ENCODE measurements at places on chromosomes 7 and 10.

DNA sequence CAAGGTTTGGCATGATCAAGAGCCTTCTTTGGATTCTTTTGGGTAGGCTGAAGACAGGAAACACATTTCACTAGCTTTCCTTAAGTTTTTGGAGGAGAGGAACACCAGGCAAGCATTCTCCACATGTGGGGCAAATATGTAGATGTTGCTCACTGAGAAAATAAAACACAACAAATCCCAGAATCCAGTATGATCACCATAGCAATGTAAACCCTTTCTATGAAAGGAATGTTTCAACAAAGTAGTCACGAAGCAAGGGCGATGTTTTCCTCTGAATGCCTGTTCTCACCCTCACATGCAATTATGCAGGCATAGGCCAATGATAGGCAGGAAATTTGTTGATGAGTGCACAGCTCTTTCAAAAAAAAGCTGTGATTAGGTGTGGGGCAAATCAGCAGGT is 20.5 kb upstream of the CEP41 start:
- no peak for DNase-seq

GRCh38 chr10:27687326-27687725 is 58.3 kb downstream of the MKX start:
- no peak for DNase-seq

DNA sequence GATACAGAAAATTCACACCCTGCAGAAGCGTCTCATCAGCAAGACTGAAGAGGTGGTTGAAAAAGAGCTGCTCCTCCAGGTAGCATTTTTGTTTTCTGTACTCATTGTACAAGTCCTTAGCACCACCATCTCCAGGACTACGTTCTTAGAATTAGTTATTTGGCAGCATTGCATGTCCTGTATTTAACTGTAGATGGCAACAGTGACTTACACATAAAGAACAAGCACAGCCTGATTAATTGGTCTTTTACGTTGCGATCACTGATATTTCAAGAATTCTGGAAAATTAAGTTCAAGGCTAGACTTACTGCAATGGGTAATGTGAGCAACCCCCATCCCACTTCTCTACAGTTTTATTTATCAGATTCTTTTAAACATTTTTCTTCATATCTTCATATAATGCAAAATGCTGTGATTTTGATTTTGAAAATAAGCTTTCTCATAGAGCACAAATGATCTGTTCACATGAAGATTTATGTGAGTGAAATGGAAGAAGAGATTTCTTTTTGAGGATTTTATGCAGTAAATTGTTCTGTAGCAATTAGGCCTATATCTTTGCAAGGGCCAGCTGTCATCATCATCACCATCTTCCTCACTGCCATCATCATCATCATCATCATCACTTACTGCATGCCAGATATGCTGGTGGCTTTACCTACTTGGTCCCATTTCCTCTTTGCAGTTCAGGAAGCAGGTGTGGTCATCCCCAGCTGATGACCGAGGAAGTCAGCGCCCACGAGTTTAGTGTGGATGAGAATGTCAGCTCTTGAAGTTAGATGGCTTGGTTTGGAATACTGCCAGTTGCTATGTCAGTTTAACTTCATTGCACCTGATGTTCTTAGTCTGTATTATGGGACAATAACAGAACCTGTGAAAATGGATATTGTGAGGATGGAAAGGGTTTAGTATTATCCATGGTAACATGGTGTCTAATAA is 53.4 kb downstream of the CFAP58 start:
- no peak for DNase-seq

DNA sequence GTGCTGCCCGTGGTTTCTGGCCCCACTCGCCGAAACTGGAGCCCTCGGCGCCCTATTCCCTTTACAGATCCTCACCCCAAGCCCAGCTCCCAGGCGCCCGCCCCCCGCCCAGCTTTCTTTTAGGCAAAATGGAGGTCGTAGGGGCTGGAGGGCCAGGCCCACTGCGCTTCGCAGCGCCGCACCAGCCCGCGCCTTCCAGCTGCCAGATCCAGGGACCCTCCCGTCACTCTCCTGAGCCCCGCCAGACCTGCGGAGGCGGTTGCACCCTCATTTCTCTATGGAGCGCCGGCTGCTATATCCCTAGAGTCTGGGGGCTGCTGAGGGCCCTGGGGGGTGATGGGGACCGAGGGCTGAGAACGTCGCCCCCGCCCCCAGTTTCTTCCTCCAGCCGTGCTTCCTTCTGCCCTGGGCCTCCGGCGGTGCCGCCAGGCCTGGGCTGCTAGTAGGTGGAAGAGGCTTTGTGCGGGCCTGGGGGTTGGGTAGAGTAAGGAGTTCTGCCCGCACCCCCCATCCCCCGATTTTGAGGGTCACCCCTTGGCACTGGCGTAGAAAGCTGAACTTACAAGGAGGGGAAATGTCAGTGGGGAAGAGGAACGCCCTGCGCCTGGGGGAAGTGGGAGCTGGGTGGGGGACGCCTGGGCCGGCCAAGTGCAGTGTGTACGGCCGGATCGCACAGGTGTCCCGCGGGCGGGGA is 1.0 kb downstream of the GNB2 start:
- DNase-seq, result no peak

GRCh38 chr7:83085299-83085698 is 77.4 kb downstream of the PCLO start:
- DNase-seq, result no peak

DNA sequence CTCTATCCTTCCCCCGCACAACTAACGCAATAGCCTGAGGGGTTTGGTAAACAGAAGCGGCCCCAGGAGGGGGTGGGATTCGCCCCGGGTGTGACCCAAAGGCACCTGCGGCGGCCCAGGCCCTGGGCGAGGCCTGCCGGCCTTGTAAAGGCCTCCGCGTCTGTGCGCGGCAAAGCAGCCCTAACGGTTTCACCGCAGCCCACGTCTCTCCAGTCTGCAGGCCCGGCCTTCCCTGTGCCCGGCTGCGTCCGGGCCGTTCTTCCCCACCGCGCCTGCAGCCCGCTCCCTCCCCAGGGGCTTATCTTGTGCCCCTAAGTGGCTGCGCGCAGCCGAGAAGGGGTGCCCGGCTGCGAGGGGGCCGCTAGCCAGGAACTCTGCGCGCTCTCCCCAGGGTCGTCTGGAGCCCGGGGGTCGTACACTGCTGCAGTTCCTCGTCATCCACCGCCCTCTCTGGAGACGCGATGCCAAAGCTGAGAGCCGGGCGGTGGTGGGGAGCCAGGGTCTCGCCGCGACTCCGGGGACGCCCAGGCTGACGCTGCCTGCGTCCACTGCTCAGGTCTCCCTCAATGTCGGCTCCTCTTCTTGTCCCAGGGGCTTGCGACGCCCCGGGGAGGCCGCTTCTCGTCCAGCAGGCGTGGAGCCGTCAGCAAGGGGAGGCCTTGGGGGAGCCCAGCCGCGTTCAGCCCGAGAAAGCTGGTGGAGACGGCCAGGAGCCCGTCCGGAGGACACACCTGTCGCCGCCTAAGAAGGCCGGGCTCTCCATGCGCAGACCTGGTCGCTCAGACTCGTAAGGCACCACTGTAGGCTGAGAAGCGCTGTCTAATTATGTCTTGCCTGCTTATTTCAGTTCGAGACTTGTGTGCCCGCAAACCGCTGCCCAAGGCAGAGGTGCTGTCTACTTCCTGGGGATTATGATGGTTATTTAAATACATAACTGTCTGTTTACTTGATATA is 132.3 kb downstream of the SPAG6 start:
- no peak for DNase-seq

DNA sequence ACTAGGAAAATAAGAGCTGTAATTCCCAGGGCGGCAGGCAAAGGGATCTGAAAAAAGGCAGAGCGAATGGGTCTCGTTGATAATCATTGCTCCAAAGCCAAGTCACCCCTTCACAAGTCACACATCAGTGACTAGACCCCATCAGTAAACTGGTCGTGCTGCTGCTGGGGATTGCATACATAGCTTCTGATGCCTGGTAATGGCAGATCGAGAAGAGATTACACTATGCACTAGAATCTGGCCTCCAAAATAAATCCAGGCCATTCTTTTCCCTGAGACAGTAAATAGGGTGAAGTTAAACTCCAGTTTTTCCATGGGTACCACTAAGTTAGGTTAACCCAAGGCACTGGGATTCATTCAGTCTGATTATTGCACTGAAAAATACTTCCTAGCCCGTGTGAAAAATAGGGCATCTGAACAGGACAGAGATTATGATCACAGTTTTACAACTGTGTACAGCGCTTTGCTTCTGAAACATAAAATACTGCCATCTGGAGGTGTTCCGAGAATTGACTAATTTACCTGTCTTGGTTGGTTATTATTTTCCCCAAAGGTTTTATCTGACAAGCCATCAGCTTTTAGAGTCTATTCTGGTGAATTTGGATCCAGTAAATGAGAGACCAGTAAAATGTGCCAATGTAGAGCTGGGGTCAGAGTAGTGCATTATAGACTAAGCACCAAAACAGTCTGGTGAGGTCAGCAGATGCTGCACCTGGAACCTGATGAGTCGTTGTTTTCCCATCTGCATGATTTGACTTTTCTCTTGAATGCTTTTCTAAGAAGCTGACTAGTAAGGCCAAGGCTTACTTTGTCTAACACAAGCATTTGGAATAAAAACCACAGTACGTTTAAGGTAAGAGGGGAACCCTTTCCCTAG is 82.9 kb upstream of the AFAP1L2 start:
- DNase-seq, result no peak

DNA sequence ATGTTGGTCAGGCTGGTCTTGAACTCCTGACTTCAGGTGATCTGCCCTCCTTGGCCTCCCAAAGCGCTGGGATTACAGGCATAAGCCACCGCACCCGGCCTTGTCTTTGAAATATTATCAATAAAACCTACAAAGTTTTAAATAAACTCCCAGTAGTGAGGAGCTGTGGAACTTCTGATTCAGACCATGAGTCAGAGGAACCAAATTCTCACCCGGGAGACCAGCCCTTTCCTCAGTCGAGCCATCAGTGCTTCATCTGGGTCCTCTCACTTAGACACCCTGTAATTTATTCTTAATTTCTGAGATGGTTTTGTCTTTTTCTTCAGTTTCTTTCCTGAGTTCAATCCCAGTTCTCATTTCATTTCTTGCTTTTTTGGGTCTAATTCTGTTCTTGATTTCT is 68.6 kb downstream of the DYNC2I1 start:
- DNase-seq, result no peak

DNA sequence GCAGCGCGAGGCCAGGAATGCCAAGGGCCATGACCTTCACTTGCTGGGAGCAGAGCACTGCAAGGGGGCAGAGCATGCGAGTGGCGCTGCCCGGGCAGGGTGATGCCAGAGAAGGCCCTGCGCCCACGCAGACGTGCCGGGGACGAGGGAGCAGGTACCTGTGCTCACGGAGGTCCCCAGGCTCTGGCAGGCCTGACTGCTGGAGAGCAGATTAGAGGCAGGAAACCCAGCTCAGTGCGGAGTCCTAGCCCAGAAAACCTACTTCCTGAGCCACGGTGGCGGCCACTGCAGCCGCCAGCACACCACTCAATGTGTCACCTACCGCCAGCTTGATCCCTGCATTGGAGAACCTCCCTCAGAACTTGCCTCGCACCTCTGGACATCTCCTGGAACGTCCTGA is 148.4 kb downstream of the MAD1L1 start:
- no peak for DNase-seq

- no peak for DNase-seq
These were observed 346.1 kb upstream of the ANKRD30A start for GRCh38 chr10:36779238-36779846.

- no peak for DNase-seq
These were observed 7.1 kb upstream of the CXCL12 start for GRCh38 chr10:44391981-44392380.

GRCh38 chr7:149692557-149692982 is 80.8 kb downstream of the ZNF467 start:
- DNase-seq, result no peak

- no peak for DNase-seq
These were observed 147.1 kb downstream of the RNF216 start for GRCh38 chr7:5634107-5634950.

DNA sequence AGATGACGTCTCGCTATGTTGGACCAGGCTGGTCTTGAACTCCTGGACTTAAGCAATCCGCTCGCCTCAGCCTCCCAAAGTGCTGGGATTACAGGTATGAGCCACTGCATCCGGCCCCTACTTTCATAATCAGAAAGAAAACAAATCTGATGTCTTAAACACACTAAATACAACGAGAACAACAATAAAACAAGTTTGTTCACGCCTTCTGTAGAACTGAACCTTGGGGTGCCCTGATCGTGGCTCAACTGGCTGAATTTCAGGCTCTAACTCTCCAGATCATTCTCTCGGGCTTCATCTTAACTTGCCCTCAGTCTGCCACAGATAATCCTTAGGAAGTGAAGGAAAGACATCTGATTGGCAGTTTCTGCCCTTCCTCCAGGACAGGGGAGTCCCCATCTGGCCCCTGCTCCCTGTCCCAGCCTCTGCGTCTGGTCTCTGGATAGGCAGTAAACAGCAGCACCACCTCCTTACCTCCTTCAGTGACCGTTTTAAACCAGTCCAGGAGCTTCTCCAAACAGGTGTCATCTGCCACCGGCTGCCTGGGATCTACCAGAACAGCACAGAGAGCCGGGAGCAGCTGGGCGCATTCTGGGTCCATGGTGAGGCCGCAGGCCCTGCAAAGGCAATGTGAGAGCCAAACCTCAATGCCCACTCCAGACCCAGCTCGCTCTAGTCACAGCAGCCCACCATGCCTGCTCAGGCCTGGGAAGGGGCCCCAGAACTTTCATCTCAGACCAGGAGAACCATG is 1.3 kb downstream of the BRAT1 start:
- no peak for DNase-seq

GRCh38 chr10:34116220-34116641 is 698.9 kb downstream of the PARD3 start:
- DNase-seq, result no peak

GRCh38 chr7:81460250-81461045 is 309.4 kb downstream of the HGF start:
- DNase-seq, result no peak

DNA sequence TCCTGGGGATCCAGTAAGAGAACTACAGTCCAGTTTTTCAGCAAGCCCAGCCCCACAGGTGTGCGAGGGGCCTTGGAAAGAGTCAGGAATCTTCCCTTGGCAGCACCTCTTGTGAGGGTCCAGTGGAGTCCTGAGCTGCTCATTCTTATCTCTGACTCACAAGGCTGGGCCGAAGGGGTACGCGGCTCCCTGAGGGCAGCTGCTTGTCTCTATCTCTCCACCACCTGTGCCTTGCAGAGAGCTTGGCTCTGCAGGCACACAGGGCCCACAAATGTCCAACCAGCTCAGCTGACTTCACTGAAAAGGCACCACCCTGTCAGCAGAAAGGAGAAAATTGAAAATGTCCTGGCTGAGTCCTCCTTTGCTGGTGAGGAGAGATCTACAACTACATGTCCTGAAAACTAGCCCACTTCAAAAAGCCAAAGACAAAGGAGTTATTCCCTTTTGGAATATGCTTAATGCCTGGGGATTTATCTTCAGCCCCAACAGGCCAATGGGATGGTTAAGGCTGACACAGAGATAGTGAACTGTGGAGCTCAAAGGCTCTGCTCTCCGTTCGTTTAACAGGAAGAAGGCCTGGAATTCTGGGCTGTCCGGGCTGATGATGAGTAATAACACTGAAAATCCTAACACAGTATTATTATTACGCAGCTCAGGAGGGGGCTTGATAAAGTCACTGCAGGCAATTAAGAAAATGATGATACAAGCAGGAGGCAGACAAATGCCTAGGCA is 23.4 kb downstream of the UROS start:
- DNase-seq, result no peak

Data from stimulated activated CD8-positive, alpha-beta memory T cell treated with anti-CD3 and anti-CD28 coated beads, Interleukin-15, amount 100 ng/mL, for 24 hours (primary cell).